ENCODE measurements at places on chromosomes 13 and 19.

GRCh38 chr19:30555075-30555790 is 183.0 kb downstream of the ZNF536 start:
- DNase-seq = no peak

DNA sequence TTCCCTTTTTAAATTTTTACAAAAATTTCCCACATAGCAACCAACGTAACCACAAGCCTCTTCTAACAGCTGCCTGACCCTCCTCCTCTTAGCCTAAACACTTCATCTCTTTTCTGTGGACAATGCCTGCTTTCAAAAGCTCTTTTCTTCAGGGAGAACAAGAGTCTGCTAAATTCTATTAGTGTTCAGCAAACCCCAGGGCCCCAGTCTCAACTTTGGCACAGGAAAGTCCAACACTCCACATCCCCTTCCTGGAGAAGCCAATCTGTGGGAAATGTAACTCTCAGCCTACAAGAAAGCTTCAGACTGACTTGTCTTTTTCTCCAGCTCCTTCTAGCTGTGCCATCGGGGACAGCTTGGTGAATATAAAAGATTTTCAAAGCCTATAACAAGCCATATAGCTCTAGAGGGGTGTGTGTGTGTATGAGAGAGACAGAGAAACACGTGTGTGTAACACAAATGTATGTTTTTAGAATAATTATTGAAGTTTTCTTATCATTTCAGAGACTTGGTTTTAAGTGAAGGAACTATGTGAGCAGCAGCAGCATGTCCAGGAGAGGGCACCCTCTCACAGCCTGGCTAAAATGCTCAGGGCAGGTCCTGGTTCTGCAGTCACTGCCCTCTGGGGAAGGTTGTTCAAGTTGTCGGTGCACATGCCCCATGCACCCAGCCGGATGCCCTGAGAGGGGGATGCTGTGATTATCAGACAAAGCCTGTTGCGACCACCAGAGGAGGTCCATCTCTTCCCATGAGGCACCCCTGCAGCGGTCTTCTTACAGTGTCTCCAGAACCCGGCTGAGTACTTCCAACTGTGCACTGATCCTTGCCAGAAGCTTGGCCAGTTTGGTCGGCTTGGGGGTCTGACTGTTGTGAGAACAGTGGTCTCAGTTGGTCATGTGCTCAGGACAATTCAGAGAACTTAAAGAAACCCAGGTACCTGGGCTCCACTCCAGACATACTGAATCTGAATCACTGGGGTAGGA is 34.4 kb downstream of the CCDC70 start:
- DNase-seq = peak; percentile 48

DNA sequence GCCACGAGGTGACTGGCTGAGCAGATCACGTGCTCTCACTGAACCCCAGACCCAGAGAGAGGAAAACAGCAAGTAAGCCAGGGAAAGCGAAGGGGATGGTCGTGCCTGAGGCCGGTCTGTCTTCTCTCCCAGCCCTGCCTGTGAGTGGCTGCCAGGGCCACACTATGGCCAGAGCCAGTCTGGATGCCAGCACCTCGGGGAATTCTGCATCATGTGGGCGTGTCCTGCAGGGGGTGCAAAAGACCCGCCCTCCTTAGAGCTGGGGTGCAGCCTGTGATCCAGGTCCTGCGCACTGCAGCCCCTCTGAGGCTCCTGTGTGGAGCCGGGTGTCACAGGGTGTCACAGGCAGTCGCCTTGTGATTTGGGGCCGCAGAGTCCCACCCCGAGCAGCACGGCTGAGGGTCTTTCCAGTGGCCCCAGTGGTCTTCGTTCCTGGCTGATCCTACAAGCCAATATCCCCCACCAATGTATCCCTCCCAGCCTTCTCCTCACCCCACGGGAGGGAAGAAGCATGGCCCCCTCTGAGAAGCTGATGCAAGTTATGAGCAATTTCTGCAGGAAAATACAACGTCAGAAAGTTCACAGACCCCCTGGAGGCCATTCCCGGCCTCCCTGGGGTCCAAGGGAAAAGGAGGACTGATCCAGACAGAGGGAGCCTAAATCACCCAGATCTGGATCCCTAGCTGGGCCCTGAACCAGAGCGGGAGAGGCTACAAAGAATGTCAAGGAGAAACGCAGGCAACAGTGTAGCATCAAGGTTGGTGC is 7.7 kb downstream of the PPP1R12C start:
- DNase-seq = no peak

DNA sequence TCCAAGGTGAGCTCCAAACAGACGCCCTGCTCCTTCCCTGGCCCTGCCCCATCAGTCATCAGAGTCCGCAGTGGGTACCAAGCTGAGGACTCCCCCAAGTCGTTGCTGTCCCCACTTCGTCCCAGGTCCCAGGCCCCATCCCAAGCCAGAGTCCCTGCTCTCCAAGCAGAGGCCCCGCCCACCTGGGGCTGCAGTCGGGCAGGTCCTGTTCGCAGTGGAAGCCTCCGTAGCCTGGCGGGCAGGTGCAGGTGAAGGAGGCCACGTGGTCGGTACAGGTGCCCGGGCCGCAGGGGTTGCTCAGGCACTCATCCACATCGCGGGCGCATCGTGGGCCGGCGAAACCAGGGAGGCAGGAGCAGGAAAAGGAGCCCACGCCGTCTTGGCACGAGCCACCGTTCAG is 19.4 kb downstream of the NOTCH3 start:
- no peak for DNase-seq

DNA sequence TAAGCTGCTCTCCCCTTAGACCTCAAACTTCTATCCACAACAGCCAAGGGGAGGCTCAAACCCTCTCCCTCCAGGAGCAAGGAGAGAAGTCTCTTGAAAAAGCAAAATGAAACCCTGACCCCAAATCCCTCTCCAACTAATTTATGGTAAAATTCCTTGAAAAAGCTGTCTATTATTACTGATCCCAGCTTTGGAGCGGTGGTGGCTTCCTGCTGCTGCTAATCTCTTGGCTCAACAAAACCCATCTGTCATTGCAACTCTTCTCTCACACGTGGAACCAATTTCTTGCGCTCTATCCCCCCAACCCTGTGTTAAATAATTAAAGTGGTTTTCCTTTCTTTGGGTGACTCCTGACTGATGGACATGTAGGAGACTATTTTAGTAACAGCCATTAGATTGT is 64.1 kb upstream of the OXGR1 start:
- DNase-seq = no peak

GRCh38 chr19:3983936-3984583 is 1.2 kb downstream of the EEF2 start:
- peak; percentile 59 for DNase-seq
